ENCODE measurements at places on chromosomes 13 and 19.

DNA sequence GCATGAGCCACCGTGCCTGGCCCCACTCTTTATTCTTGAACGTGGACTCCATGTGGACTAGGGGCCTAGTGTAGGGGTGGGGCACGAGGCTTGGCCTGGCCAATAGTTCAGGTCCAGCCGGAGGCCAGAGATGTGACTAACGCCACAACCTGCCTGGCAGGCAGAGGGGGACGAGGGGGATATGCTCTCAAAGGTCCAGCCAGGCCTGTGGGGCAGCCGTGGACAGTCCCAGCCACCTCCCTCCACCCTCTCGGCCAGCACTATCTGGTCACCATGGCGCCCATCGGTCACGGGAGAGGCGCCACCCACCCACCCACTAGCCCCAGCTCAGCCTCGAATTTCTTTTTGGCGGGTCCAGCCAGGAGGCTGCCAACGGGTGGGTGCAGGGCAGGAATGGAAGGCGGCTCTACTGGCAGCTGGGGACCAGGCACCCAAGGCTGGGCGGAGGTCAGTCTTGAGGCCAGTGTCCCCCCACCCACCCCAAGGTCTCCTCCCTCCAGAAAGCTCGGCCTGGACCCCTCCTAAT, 2.2 kb upstream of the CERS1 start:
- DNase-seq = peak; percentile 8

DNA sequence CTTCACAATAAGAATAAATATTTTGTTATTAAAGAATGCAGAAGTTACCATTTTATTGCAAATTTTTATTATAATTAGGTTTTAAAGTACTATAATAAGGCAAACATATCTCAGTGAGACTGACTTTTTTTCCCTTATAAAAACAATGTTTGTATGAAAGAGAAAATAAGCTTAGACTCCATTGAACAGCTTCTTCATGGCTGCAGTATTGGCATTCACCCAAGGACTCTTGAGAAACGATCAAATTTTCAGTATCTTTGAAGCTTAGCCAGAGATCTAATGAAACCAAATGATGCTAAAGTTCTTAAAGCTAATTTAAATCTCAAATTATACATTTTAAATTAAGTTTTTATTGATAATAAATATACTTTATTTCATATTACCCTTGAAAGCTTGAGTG, 128.3 kb downstream of the GGACT start:
- DNase-seq = peak; percentile 83

DNA sequence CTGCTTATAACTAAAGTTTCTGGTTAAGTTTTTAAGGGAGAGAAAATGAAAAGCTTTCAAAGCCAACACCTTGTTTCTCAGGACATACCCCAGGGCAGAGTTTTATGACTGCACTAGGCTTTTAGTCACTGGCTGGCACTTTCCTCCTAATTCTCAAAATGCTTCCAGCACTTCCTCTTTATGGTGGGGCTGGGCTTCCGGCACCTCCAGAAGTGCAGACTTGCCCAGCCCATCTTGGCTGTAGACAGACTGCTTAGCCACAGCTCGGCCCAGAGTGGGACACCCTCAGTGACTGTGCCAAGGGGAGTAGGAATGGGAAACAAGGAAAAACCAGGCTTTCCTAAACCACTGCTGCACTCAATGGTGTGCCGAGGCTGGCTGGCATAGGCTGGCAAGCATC, 23.2 kb upstream of the GTF3A start:
- DNase-seq = no peak

DNA sequence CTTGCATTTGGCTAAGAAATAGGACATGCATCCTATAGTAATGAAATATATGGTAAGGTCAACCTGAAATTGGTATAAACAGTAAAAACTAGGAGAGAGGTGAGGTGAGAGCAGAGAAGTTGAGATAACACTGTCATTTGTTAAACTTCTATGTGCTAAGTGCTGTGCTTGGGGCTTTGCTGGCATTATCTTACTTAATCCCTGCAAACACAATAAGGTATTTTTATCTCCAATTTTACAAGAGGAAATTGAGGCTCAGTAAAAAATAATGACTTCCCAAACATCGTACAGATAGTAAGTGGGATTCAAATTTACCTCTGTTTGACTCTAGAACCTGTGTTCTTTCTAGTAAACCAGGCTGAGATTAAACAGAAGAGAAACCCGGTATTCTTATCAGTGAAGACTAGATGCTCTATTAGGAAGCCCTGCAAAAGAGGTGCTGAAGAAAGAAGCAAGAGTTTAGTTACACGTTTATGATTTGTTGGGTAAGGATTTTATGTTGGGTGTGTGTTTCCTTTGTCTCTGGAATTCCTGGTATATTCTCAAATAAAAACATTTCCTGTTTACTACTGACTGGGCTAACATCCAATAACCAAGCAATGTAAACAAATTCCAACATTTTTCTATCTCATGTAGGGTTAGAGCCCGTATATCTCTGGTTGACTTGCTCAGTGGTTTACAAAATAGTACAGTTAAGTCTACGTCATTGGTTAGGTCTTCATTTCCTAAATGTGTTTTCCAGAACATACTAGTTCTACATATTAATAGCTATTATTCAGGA, 137.3 kb upstream of the FNDC3A start:
- DNase-seq = peak; percentile 79

DNA sequence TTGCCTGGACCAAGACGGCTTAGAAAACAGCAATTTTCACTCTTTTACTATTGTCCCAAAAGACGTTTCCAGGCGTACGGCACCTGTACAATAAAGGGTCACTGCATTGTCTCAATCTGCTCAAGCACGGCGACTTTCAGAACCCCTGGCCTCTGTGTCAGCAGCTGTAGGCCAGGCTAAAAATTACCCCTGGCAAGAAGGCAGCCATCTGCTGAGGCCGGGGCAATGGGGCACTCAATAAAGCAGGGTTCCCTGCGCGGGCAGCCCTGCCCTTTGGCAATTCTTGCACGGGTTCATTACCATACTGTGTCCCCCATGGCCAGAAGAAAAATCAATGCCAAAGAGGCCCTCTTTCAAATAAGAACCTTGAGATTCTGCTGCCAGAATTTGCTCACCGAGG, 52.1 kb downstream of the STK24 start:
- DNase-seq = peak; percentile 4

DNA sequence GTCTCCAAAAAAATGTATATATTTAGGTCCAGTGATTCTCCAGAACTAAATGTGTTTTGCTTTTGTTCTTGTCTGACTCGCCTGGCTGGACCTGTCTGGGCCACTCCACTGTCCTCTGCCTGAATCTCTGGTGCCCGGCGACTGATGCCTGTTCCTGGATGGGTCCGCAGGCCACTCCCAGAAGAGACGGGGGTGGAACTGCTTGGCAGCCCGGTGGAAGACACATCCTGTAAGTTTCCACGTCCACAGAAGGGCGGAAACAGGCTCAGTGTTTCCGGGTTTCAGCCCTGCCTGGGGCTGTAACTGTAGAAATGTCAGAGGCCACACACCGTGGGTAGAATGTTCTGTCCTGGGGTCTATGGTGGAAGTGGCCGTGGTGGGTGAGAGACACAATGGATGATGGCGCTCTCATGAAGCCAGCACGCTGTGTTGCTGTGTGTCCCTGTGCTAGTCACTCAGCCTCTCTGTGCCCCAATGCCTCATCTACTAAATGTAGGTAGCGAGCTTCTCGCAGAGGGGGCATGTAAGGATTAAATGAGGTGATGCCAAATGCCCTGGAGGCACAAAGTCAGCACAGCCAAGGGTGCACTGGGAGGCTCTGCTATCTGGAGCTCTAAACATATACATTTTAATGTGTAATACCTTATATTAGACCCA, 22.0 kb downstream of the ATCAY start:
- DNase-seq = no peak

DNA sequence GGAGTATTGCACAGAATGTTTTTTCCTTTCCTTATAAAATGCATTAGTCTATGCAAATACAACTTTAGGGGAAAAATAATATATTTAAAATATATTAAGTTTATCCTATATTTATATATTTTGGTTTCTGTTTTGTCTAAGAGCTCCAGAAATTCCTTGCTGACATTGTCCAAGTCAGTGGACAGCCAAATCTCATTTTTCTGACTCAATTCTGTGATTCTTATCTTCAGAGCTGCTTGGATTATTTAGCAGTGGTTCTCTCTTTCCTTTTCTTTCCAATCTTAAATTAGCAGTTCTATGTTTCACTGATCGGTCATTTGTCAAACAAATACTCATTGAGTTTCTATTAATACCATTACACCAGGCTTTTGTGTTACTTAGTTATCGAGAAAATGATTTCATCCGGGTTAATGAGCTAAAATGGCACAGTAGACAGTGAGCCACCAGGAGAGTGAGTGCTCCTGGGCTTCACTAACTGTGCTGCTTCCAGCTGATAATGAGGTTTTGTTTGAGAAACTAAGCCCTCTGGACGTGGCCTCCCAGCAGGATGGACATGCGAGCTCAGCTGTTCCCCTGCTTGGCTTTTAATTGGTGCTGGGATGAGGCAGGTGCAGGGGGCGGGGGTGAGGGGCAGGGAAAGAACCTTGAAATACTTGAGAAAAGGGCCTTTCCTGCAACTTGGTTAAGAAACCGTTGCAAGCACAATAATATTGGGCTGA, 44.0 kb downstream of the ATP11A start:
- DNase-seq = no peak

DNA sequence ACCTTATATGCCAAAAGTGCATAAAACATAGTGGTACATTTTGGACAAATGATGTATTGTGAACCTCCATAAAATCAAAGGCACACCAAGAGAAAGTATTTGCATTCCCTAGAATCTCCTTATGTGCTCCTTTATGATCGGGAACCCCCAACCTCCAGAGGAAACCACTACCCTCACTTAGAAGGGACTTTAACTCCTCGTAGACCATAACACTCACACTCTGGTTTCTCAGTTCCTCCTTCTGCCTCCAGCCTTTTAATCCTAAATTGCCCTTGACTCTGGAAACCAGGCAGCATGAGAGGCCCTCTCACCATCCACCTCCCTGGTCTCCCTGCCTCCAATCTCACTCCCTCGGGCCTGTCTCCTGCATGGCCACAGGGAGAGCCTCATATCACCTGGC, 9.8 kb upstream of the KCNN4 start:
- no peak for DNase-seq

- no peak for DNase-seq
These were observed 34.9 kb downstream of the LRCH1 start for GRCh38 chr13:46587807-46588418.

DNA sequence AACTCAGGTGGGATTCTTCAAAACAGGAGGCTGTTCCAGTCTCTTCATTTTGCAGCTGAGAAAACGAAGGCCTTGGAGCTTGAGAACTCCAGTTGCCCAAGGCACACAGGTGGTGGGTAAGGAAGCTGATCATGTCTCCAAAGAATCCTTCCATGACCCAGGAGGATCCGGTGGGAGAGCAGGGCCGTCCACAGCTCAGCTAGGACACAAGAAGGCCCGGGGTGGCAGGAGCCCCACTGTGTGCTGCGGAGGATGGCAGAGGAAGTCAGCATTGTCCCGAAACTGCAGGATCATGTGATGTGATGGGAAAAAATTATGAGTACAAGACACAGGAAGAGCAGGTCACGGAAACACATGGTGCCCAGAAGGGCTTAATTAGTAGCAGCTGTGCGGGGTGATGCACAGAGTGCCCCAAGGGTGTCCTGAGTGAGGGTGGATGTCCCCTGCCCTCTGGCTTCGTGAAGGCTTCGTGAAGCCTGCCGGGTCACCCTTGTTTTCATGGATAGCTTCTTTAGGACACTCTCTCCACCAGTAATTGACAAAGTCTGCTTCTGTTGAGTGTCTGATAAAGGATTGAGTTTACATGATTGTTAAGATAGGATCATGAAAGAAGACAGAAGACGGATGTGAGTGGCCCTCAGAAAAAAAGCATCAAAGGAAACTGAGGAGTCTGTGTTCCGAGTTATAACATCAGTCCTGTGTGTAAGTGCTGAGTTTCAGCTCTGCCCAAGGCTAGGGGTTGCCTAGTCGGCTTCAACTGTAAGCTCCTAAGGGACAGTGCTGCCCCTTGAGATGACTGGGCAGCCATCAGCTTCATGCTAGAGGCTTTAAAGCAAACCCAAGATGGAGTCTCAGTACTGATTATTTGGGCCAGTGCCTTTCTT, 33.8 kb upstream of the SACS start:
- no peak for DNase-seq

- no peak for DNase-seq
These were observed 36.4 kb downstream of the EPS15L1 start for GRCh38 chr19:16435238-16435917.

GRCh38 chr19:11093689-11094238, 4.5 kb downstream of the LDLR start:
- DNase-seq = no peak

- peak; percentile 72 for DNase-seq
These were observed at the start of gene CPAMD8 for GRCh38 chr19:17026706-17027534. CPAMD8 (minus strand) TSS chr19:17026810; CDS start chr19:17026642, 168 bp downstream.

DNA sequence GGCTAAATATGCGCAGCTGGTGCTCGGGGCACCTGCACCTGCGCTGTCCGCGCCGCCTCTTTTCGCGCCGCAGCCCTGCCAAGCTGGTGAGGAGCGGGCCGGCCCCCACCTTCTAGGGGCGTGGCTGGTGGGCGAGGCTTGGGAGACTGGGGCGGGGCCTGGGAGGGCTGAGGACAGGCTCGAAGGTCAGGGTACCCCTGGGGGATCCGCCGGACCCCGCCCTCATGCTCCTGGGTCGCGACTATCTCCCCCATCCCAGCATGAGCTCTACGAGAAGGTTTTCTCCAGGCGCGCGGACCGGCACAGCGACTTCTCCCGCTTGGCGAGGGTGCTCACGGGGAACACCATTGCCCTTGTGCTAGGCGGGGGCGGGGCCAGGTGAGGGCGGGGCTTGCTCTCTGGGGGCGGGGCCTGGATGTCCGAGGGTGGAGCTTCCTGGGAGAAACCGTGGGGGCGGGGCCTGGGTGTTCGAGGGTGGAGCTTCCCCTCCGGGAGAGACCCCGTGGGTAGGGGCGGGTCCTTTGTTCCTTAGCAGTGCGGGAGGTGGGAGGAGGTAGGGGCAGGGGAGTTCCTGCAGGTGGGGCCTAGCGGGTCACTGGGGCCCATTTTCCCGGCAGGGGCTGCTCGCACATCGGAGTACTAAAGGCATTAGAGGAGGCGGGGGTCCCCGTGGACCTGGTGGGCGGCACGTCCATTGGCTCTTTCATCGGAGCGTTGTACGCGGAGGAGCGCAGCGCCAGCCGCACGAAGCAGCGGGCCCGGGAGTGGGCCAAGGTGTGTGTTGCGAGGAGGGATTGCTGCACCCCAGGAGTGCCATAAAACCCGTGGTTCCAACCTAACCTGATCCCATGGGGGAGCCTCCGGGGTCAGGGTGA, 19.7 kb downstream of the PNPLA6 start:
- no peak for DNase-seq

GRCh38 chr19:39150807-39151600, 25.4 kb downstream of the PAK4 start:
- DNase-seq = no peak

DNA sequence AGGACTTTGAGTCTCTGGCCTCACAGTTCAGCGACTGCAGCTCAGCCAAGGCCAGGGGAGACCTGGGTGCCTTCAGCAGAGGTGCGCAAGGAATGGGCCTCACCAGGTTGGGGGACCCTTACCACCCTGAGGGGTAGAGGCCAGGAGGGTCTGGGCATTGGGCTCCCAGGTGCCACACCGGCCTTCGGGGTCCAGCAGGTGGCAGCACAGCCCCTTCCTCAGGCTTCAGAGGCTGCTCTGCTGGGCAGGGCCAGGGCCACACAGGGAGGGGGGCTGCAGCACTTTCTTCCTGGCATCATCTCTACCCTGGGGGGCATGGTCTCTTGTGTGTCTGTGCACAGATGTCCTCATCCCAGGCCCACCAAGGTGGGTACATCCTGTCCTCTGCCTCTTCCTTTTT, 12.9 kb downstream of the PIN1 start:
- no peak for DNase-seq

Measured in lung (tissue), 17 donors.